Karpas-422 (cell line): ENCODE measurements at places on chromosomes 5 and 9.

DNA sequence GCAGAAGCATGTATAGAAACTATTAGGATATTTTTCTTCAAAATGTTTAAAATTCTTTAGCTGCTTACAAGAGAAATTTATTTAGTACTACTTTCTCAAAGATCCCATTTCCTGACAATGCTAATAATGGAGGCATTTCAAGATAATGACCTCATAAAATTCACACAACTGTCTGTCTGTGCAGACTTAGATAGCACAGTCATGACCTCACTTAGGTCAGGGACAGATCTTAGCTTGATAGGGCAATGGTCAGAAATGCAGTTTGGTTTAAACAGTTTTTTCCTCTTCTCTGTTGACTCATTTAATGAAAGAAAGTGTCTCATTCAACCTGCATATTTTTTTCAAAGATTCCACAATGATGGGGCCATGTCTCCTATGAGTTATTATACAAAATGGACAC, 128.4 kb downstream of the GRIA1 start:
- DNase-seq: no peak

DNA sequence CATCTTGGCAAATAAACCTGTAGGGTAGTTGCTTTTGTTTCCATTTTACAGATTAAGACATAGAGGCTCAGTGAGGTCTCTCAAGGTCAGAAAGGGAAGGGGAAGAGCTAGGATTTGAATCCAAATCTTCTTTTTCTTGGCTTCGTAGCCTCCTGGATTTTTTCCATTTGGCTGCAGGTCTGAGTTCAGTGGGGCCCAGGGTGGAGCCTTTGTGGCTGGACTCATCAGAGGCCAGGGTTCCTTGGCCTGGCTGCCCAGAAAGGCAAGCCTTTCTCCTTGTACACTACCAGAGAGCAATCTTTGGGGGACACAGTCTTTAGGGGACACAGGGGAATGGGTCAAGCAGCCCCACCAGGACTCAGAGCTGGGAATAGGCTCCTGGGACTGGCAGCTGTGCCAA, 10.5 kb upstream of the TRAF1 start:
- no peak for DNase-seq

- DNase-seq: no peak
Observed at GRCh38 chr9:91117959-91118703, 243.6 kb downstream of the AUH start.

- no peak for DNase-seq
Observed at GRCh38 chr5:154394307-154394706, 51.5 kb upstream of the SAP30L start.

GRCh38 chr5:80516826-80517225, 28.9 kb downstream of the FAM151B start:
- DNase-seq: no peak

GRCh38 chr9:114049441-114050225, 28.5 kb downstream of the AMBP start:
- DNase-seq: no peak

- DNase-seq: no peak
Observed at GRCh38 chr9:131422241-131422792, 28.4 kb downstream of the PRRC2B start.

DNA sequence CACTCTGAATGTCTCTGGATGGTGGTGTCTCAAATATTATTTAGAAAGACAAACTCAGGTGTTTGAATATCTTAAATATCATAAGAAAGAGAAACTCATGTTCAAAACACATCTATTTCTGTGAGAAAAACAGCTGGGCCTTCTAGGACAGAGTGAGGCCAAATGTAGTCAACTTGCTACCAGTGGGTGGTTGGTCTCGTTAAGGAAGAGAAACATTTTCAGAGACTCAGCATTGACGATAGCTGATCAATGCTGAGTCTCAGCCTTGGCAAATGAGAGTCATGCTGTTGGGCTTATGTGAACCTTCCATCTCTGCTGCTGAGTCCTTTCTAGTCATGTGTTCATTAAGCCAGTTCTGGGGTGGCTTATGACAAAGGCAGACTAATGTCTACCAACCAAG, 418.0 kb downstream of the CETN3 start:
- DNase-seq: no peak

- peak; percentile 45 for DNase-seq
Observed at GRCh38 chr5:128494516-128494915, 43.5 kb downstream of the FBN2 start.

GRCh38 chr5:160211352-160211751, 18.0 kb upstream of the FABP6 start:
- DNase-seq: no peak

GRCh38 chr5:141040093-141040770, 10.9 kb upstream of the PCDHB1 start:
- no peak for DNase-seq

- DNase-seq: no peak
Observed at GRCh38 chr9:129154866-129155477, 23.1 kb downstream of the IER5L start.

DNA sequence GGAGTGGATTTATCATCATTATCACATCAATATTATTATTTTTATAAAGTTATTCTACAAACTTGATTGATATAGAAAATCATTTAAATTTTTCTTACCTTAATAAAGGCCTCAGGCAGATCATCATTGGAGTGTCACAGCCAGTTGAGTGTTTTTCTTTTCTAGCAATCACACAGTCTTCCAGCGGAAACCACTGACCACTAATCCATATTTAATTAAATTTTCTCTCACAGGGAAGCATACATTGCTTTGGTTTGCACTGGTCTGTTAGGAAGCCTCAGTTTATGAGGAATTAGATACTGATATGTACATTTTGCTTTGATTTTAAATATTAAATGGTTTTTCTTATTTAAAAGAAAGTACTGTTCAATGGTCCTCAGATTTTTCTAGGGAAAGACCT, 6.7 kb downstream of the SPZ1 start:
- no peak for DNase-seq

- DNase-seq: peak; percentile 26
Observed at GRCh38 chr5:142048272-142048671, 35.4 kb upstream of the GNPDA1 start.

- peak; percentile 42 for DNase-seq
Observed at GRCh38 chr9:116313638-116314037, 160.0 kb downstream of the PAPPA start.
